HAP-1 (cell line): ENCODE measurements at places on chromosomes 7 and 10.

DNA sequence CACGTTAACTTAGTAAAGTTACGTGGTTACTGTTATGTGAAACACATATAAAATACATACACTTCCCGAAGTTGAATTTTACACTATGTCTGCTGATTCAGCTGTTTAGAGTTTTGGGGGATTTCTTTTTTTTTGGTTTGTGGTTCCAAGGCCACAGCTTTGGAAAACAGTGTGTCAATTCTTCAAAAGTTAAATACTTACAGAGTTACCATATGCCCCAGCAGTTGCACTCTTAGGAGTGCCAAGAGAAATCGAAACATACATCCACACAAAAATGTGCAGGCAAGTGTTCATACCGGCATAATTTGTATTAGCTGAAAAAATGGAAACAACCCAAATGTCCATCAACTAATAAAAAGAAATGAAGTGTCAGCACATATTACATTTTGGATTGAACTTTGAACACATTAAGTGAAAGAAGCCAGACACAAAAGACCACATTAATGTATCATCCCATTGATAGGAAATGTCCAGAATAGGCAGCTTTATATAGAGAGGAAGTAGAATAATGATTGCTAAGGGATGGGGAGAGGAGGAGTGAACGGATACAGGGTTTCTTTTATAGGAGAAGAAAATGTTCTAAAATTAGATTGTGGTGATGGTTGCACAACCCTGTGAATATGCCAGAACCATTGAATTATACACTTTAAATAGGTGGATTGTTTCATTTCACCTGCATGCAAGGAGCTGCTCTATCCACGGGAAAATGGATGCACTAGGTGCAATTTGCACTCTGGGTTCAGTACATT is 17.6 kb downstream of the APBB1IP start:
- no peak for DNase-seq

DNA sequence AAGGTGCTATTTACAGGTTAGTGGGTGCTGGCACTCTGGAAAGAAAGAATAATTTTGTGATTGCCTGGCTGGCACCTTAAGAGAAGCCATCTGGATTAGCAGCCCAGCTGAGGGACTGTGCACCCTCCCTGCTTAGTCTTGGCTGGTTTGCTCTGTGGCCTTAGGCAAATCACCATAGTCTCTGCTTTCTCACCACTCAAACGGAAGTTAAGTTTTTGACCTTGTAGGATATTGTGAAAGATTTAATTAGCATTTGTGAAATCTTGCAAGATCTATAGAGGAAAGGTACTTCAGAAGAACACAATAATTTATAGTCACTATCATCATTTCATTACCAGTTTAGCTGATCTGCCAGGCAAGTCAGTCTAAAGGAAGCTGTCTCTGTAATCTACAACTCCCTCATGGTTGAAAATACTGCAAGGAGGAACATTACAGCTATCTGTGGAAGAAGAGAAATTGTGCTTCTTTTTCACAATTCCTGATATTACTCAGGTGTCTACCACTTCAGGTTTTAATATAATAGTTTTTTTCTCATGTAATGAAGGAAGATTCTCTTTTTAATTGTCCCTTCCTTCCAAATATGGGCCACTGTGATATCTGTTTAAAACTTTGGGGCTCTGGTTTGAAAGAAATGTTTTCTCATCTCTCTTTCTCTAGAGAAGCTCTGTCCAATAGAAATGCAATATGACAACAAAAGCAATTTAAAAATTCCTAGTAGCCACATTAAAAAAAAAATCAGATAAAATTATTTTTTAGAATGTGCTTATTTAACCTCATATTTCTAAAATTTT is 219.6 kb downstream of the PTEN start:
- no peak for DNase-seq

GRCh38 chr10:1604246-1604645 is 133.1 kb downstream of the ADARB2 start:
- no peak for DNase-seq

GRCh38 chr7:151020231-151020630 is 4.1 kb downstream of the ATG9B start:
- peak; percentile 51 for DNase-seq

- DNase-seq = no peak
These were observed 91.8 kb downstream of the ZMYND11 start for GRCh38 chr10:227014-227413.

- DNase-seq = no peak
These were observed 20.0 kb downstream of the PYROXD2 start for GRCh38 chr10:98394851-98395440.

GRCh38 chr7:110130669-110131068 is 960.3 kb upstream of the LRRN3 start:
- DNase-seq = no peak

DNA sequence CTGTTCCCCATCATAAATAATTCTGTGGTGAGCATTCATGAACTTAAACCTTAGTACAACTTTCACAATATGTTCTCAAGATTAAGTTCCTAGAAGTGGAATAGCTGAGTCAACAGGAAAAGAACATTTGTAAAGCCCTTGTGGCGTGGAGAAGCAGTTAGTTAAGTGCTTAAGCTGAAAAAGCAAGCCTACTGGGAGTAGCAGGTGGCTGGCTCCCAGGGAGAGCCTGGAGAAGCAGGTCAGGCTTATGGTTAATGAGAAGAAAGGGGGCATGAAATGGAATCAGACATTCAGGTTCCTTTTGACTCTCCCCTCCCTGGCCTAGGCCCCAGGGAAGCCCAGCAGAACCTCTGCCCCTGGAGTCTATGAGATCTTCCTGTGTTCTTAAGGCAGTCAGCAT is 35.3 kb downstream of the VSTM4 start:
- no peak for DNase-seq

DNA sequence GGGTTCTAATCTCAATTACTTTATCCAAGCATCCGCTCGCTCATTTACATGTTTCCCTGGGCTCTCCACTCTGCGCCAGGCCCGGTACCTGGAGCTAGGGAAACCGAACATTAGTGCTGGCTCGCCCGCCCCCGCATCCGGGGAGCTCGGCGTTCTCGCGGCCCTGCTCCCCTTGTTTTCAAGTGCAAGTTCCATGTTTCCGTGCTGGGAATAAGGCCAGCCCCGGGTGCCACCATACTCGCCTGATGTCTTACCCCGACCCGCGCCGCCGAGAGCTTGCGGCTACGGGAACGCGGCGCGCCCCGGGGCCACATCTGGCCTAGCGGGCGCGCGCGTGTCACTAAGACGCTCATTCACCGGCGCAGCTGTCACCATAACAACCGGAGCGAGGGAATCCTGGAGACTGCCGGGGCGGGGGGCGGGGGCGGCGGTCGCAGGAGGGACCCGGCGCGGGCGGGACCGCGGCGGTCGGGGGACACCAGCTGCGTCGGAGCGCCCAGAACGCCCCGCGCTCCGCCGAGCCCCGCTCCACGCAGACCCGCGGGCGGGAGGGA is at the start of gene NEURL1:
Gene NEURL1 (plus strand): TSS at position 344 of the 554 bp plus-strand sequence. CDS start 683 bp downstream, outside the sequence.
- DNase-seq = peak; percentile 62

DNA sequence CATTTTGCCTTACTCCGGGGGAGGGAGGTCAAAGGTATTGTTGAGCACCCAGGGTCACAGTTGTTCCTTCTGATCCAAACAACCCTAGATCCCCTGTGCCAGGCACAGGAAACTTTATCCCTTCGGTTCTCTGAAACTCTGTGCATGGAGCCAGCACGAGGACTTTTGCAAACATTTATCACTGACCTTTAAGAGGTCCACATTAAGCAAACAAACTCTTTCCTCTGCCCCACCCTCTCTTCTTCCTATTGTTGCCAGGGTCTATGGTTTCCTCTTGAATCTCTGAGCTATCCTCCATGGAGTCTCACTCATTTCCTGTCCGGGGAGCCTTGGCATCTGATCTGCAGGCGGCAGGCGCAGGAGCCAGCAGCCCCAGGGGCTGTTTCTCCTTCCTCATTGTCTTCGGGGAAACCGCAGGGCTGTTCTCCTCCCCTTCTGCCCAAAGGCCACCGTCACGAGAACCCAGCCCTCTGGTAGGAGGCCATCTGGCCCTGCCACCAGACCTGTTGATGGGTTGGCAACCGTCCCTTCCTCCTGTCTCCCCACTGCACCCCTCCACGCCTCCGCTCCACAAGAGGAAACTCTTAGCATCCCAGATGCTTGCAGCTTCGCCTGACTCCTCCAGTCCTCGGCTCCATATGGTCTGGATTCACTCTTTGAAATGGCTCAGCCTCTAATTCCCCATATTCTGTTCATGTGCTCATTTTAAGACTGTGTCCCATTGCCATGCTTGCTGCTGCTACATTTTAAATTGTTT is 327.3 kb upstream of the NRP1 start:
- DNase-seq = peak; percentile 14

- DNase-seq = no peak
These were observed 103.4 kb upstream of the ANLN start for GRCh38 chr7:36286226-36286625.

DNA sequence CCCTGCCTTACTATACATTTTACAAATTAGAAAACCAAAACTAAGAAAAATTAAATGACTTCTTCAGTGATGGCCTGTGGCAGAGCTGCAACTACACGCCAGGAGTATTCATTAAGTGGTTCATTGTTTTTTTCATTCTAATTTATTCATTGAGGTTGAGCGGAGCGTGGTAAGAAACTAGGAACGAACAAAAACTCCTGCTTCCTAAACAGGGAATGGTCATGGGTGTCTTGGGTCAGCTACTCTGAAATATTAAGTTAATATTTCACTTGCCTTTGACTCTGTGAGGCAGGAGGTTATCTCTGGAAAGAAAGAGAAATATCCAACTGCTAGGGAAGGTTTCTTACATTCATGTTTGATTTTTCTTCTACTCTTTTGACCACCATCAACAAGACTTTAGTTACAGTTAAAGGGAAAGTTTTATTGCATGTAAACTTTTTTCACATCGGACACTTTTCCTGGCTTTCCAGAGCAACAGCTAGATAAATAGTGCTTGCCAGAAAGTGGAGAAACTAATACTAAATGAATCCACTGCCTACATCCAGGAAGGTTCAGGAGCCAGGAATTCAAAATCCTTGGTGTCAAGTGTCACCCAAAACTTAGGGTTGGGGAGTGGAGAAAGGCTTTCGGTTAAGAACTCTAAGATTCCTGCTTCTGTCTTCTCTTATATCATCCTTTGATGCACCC is 896 bp upstream of the GNG11 start:
- no peak for DNase-seq

GRCh38 chr7:20697351-20697750 is 81.9 kb downstream of the ABCB5 start:
- no peak for DNase-seq

DNA sequence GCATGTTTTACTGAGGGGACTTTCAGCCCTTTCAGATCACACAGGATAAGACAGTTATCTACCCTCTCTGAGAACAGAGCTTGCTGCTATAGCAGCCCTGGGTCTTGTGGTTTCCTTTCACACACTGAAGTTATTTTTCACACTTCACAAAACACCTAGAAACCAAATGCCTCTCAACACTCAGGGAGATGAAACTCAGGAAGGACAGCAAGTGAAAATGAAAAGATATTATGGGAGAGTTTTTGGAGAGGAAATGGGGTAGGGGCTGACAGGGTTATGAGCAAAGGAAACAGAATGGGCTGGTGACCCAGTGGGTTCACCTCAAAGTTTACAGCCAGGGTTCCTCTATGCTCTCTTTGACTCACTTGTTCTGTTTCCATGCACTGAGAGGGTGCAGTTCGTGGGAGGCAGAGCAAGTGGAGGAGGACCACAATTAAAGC is 17.0 kb upstream of the GIMAP2 start:
- DNase-seq = no peak

DNA sequence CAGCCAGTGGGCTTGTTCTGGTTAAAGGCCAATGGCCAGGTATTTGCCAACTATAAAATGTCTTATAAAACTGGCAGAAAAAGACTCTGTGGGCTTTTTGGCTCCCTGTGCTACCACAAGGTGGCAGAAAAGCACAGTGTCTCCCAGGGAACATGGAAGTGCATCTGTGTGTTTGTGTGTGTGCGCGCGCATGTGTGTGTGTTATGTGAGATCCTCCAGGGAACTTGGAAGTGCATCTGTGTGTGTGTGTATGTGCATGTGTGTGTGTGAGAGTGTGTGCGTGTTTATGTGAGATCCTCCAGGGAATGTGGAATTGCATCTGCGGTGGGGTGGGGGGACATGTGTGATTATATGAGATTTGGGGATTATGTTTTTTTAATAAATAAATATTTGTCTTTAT is 30.2 kb upstream of the ABI1 start:
- DNase-seq = peak; percentile 71

DNA sequence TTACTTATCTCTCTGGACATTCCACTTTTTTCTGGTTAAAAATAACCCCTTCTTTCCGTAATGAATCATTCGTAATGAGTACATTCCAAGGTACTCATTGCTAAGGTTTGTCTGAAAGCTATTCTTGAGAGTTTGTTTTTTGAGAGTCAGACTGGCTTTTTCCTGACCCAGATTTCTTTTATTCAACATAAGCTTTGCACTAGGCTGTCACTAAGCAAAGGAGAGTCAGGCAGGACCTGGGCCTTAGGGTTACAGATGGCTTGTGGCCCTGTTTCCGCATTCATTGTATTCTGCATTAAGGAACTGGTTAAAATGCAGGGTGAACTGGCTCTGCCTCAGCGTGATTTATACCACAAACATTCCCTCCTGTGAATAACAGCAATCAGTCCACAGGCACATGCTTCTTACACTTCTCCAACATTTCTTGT is 84.1 kb downstream of the POM121L12 start:
- DNase-seq = no peak

- no peak for DNase-seq
These were observed 63.3 kb downstream of the AKR1B1 start for GRCh38 chr7:134395604-134396003.

GRCh38 chr7:81676105-81676811 is 93.6 kb downstream of the HGF start:
- no peak for DNase-seq

- no peak for DNase-seq
These were observed 1.5 kb downstream of the SLC25A13 start for GRCh38 chr7:96320442-96320841.

DNA sequence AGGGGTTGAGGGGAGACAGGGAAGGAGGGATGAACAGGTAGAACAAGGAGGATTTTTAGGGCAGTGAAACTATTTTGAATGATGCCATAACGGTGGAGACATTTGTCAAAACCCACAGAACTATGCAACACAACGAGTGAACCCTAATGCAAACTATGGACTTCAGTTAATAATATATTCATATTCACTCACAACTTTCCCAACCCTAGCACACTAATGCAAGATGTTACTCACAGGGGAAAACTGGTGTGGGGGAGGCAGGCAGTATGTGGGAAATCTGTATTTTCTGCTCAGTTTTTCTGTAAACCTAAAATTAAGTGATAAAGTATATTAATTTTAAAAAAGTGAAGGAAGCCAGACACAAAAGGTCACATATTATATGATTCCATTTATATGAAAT is 17.3 kb downstream of the GNA12 start:
- no peak for DNase-seq
